ENCODE measurements at places on chromosomes 7 and 10.

GRCh38 chr7:94679358-94679757, 23.4 kb upstream of the SGCE start:
- no peak for DNase-seq

GRCh38 chr7:95066737-95067530, 159.5 kb downstream of the PPP1R9A start:
- DNase-seq, result no peak

GRCh38 chr7:156511426-156511825, 129.1 kb upstream of the RNF32 start:
- no peak for DNase-seq

- DNase-seq, result no peak
These were observed 87.4 kb upstream of the WAC start for GRCh38 chr10:28445516-28445915.

DNA sequence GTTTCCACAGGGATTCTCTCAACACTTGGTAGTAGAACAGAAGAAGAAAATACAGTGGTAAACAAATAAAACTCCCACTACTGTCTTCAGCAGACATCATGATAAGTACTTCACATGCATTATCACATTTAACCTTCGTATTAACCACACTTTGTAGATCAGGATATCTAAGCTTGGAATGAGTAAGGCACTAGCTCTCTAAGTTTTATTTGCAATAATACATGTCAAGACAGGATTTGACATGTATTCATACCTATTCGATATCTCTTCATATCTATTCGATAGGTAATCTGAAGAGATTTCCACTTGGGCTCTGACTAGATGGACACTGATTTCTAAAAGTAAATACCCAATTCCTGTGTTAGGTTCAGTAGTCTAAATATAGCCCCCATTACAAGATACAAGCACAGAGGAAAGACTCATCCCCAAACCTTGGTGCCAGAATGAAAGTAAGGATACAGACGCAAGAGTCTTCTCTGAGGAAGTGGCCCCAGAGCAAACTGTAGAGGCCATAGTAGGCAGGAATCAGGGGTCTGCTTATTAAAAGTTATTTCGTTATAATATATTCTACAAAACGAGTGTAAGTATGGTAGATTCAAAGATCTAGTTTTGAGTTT, 58.4 kb downstream of the FOXP2 start:
- no peak for DNase-seq
